ENCODE measurements at places on chromosomes 7 and 10.

DNA sequence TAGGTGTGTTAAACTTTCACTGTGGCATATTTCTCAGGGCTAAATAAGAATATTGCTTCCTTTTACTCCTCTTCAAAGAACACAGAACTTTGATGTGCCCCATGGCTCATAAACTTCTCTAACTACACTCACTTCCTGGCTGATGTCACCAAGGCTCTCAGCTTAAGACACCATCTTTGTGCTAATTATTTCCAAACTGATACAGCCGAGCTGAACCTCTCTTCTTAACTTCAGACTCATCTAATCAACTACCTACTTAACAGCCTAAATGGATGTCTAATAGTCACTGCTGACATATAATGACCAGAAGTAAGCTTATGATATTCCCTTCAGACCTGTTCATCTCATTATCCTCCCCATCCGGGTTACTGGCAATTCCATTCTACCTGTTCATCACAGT, 3.6 kb downstream of the C10orf67 start:
- peak; percentile 30 for DNase-seq

DNA sequence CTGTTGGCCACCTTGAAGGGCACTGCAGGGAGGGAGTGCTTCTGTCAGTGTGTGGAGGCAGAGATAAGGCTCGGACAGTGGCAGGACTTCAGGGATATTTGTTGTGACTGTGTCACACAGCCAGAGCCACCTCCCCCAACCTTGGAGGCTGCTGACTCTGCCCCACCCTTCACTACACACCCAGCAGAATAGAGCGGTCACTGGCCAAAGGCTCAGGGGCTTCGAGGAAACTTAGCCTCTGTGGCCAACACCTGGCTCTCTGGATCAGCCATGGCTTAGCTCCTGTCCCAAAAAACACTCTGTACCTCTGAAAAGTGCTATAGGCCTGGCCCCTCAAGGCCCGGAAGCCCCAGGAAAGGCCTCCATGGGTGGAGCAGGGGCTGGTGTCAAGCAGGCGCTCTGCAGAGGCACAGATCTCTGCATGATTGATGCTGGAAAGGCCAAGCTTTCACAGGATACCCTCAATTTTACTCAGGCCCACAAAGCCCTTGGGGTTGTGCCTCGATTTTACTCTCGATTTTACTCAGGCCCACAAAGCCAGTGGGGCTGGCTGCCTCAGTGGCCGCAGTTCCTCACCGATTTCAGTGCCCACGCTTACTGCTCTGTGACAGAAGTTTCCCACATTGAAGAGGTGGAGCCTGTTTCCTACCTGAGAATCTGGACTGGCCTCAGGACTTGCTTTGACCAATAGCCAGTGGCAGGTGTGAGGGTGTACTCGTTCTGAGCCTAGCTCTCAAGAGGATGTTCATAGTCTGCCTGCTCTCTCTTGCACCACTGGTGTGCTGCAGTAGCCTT, 113.2 kb upstream of the GPR26 start:
- DNase-seq = no peak

GRCh38 chr10:117339578-117339977, 35.7 kb downstream of the PDZD8 start:
- peak; percentile 21 for DNase-seq

DNA sequence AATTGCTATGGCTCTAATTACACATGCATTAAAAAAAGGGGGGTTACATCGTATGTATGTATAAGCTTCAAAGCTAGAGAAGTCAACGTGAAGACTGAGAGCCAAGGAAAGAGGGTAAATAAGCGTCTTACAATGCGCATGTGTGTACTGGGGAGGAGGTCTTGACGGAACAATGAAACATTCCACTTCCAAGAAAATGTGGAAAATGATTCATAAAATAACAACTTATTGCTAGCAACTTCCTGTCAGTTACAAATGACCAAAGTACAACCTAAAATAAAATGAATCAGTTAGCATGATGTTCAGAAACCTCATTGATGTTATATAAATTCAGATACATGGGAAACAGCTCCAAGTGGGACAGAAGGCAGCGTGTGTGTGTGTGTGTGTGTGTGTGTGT, 104.1 kb upstream of the RHEB start:
- DNase-seq = no peak

- DNase-seq = peak; percentile 43
These were observed 8.1 kb upstream of the POLD2 start for GRCh38 chr7:44131173-44132029.

- no peak for DNase-seq
These were observed 261.6 kb downstream of the WDR11 start for GRCh38 chr10:121112579-121113384.

DNA sequence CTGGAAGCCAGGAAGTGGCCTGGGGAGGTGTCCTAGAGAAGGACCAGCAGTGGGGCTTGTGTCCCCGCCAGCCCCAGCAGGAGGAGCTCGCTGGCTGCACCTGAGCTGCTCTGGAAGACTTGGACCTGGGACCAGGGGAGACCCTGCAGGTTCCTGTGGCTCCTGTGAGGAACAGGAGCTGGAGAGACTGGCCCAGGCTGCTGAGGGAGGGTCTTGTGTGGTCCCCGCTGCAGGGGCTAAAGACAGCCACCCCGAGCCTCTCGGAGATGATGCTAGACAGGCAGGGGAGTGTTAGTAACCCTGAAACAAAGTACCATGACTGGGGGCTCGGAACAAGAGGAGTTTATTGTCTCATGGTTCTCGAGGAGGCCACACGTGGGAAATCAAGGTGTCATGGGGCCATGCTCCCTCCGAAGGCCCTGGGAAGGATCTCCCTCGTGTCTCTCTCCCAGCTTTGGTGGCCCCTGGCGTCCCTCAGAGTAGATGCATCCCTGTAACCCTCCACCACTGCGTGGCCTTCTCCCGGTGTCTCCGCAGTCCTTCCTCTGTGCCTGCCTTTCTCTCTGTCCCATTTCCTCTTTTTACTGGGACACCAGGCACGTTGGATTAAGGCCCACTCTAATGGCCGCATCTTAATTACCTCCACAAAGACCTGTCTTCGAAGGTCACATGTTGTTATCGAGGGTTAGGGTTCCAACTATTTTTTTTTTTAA, 348.4 kb downstream of the GLRX3 start:
- DNase-seq = no peak

DNA sequence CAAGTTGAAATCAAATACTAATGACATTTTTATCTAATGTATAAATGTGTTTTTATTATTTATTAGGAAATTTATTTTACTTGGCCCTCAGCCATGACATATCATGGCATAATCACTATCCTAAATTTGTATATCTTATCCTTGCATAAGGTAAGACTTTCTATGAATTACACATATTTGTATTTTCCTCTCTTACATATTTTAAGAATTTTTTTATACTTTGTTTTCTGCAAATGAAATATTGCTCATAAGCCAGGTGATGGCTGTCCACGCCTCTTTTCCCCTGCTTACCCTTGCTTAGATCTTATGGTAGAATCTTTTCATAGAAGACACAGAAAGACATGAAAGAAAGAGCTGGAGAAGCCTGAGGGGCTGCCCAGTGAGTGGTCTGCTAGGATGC, 48.2 kb downstream of the IKZF1 start:
- DNase-seq = no peak

DNA sequence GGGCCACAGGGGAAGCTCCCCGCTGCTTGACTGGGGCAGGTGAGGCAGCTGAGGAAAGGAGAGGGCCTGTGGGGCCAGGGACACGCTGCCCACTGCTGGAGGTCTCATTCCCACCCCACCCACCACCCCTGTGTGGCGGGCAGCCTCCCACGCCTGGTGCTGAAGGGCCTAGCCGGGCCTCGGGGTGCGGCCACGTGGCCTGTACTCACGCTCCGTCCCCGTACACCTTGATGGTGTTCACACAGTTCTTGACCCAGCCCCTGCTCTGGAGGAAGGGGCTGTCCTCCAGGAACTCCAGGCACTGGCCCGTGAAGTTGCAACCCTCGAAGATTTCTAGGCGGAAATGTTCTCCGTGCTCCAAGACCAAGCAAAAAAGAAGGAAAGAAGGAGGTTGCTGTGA, 4.0 kb downstream of the CRYGN start:
- DNase-seq = no peak

DNA sequence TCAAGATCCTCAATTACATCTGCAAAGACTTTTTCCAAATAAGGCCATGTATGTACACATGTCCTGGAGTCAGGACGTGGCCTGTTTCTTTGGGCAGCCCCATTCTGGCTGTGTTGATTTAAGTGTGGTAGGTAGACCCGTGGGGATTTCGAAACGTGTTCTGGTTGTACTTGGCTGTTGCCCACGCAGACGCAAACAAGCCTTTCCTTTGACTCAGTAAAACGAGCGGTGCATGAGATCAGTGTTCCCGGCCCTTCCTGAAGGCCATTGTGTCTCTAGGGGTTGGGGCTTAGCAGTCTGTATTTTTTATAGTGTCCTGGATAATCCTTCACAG, 64.8 kb upstream of the DNAJB6 start:
- DNase-seq = no peak

DNA sequence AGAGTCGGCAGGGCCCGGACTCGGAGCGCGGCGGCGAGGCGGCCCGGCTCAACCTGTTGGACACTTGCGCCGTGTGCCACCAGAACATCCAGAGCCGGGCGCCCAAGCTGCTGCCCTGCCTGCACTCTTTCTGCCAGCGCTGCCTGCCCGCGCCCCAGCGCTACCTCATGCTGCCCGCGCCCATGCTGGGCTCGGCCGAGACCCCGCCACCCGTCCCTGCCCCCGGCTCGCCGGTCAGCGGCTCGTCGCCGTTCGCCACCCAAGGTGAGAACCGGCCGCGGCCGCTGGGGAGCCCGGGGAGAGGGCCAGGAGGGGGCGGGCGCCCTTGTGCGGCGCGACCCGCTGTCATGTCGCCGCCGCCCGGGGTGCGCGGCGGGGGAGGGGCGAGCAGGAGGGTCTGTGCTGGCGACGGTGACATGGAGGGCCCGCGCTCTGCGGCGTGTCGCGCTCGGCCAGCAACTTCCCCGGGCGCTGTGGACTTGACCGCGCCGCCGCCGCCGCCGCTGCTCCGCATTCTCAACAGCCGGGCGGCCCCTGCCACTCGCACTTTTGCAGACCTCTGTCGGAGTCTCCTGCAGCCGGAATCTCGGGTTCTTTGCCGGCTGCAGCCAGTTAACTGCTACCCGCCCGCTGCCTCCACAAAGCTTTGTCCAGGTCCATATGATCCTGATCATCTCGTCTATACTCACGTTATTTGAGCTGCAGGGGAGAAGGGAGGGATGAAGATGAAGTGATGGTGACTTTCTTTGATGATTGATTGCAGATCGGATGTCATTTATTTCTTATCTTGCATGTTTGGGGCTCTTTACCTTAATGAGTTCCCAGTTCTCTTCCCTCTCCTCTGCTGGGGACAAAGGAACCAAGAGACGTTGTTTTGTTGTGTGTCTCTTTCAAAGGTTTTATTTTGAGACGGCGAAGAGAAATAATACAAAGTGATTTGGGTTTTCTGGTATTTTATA, 869 bp downstream of the TRIM24 start:
- peak; percentile 53 for DNase-seq

DNA sequence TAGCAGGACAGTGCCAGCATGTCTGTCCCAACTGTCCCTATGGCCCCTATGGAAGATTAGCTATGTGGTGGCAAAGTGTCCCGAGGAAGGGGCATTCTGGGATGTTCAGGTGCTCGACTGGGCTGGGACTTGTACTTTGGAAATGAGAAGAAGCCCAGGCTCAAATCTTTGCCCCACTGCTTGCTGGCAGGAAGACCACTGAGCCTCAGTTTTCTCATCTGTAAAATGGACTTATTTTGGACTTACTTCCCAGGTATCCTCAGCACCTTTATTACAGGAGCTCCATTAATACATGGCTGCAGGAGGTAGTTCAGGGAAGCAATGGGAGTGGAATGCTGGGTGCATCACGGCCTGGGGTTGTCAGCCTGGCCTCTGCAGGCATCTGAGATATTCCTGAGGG, 71.2 kb downstream of the LHPP start:
- no peak for DNase-seq

- DNase-seq = peak; percentile 39
These were observed 132.6 kb upstream of the PODXL start for GRCh38 chr7:131688738-131689661.

DNA sequence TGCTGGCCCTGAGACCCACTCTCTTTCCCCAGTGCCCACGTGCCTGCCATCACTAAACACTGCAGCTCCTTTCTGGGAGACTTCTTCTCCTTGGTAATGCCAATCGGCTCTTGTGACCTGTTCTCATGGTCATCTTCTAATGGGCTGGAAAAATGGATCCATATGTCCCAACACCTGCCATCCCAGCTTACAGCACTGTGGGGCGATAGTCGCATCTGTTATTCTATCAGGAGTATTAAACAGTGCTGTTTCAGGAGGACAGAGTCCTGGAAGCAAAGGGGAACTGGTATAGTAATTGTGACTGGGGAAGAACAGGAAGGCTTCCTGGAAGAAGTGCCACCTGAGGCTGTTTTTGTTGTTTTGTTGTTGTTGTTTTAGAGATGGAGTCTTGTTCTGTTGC, 411.2 kb downstream of the GLRX3 start:
- DNase-seq = peak; percentile 9

- DNase-seq = no peak
These were observed 93.2 kb downstream of the AKR1D1 start for GRCh38 chr7:138169441-138169851.

- DNase-seq = no peak
These were observed 152.3 kb downstream of the EGFR start for GRCh38 chr7:55171157-55171556.

- no peak for DNase-seq
These were observed 52.0 kb downstream of the VIPR2 start for GRCh38 chr7:159092701-159093121.

DNA sequence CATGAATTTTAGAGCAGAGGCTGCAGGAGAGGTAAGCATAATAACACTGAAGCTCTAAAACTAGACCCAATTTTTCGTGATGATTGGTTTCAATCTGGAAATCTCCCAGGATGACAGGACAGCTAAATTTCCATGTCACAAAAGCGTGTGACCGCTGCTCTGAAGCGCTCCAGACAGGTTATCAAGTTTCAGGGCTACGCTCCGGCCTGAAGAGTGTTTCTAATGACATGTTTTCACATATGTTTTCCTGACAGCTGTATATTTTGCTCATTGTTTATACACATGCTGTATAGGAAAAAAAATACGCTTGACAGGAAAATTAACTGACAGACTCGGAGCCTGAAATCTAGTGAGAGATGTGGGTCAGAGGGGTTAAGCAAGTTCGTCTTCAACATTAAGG, 219.8 kb upstream of the BMPER start:
- DNase-seq = no peak

DNA sequence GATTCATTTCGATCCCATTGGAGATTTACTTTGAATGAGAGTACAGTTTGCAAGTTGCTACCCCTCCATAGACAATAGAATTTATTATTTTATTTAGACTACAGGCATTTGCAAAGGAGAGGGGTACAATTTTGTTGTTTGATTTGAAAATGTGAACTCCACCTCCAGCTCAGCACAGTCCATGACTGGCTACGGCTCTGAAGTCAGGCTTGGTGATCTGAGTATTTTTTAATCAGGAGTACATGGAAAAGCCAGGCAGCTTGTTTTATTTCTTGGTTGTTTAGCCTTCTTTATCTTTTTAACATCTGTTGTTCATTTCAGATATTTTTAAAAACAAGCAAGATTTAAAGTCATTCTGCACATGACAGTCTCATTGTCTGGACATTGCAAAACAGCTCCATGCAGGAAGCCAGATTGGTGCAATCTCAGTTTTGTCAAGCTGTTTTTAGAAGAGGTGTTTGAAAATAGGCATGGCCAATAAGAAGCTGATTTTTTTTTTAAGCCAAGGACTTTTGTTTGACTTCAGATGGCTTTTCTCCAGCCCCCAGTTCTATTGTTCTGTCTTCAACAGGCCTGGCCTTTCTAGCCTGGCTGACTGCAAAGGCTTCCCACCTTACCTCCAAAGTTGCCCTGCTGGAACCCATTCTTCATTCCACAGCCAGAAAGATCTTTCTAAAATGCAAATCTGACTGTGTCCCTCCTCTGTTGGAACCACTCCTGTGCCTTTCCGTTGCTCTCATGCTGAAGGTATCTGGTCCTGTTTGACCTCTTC, 12.2 kb downstream of the PLXDC2 start:
- no peak for DNase-seq

- DNase-seq = no peak
These were observed 19.5 kb upstream of the PNLIP start for GRCh38 chr10:116526219-116526618.
